ENCODE measurements at places on chromosomes 6 and 20. TPM values are rescaled to one million over a fixed set of nuclear protein-coding genes. Genes with fewer than 3 reads are reported as not detected.

Gene CDH4
- 4.2 TPM for total RNA-seq

- DNase-seq, result no peak
These were observed 194.0 kb downstream of the GMPR start for GRCh38 chr6:16432075-16433032.

- no peak for DNase-seq
These were observed 4.7 kb upstream of the SULF2 start for GRCh38 chr20:47789764-47790579.

DNA sequence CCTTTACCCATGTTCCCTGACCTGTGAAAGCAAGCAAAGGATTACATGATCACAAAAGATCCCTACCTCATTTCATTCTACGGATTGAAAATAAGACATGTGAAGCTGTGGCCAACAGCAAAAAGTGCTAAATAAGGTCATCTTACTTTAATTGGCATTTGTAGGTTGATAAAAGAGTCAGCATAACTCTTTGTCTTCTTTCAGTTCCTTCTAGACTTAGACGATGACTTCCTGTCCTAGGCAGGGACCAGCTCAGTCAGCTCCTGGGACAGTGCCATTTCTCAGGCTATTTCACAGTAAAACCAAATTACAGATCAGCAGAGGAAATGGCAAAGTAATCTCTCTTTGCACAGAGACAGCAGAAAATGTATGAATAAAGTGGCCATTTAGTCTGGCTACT, 480.7 kb downstream of the RFPL4B start:
- peak; percentile 33 for DNase-seq

Measured in lower leg skin (tissue), 4 donors.